ENCODE measurements at places on chromosomes 3 and 15.

DNA sequence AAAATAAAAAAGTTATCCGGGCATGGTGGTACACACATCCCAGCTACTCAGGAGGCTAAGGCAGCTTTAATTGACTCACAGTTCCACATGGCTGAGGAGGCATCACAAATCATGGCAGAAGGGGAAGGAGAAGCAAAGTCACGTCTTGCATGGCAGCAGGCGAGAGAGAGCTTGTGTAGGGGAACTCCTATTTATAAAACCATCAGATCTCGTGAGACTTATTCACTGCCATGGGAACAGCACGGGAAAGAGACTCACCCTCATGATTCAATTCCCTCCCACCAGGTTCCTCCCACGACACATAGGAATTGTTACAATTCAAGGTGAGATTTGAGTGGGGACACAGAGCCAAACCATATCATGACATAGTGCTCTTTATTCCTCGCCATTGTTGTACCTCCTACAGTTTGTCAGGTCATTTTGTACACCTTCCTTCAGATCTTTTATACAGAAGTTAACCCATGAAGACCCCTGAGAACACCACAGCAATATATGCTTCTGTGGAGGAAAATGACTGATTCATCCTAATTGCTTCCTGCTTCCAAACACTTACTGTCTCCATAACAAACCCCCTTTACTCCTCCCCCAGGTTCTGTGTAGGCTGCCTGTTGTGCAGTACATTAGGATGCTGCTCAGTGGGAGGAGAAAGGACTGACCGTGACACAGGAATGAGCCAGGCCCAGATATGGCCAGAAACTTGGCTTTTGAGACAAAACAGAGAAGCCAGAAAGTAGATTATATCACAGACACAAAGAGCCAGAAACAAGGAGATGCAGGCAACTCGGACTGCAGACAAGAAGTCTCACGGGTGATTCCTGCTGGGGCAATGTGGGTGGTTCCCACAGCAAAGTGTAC lies 67.9 kb upstream of the HEG1 start:
- H3K36me3 ChIP-seq, result no peaks in the 10 kb centered on the region
- H3K27me3 ChIP-seq, result no peaks in the 10 kb centered on the region
- H3K27ac ChIP-seq, result no peak overlapping the region

- no peaks in the 10 kb centered on the region for H3K36me3 ChIP-seq
- DNase-seq, result no peak
- H3K27ac ChIP-seq, result no peak overlapping the region
- no peaks in the 10 kb centered on the region for H3K27me3 ChIP-seq
- no peaks in the 10 kb centered on the region for H3K4me1 ChIP-seq
Observed at GRCh38 chr3:162354356-162354755, 857.7 kb downstream of the OTOL1 start.

GRCh38 chr3:186826410-186826975 lies 16.0 kb upstream of the ADIPOQ start:
- peaks cover 53% of the 10 kb centered on the region for H3K27me3 ChIP-seq
- H3K36me3 ChIP-seq, result no peaks in the 10 kb centered on the region
- H3K27ac ChIP-seq, result no peak overlapping the region
- H3K4me1 ChIP-seq, result peaks cover 30% of the 10 kb centered on the region
- no peak for DNase-seq

DNA sequence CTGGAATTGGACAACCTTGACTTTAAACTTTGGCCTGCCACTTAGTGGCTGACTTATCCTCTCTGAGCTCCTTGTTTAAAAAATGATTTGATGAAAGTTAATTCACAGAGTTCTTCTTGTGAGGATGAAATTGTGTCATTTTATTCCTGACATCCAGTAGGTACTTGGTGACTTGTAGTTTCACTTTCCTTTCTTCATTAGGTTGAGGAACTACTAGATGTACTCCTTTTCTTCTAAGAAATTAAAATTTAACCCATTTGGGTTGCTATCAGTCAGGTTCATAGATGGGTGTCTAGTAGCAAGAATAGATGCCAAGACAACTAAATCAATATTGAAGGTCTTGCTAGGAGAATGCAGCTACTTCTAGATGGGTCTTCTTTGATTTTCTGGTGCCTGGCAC lies 5.2 kb downstream of the NR1D2 start:
- peaks cover 10% of the 10 kb centered on the region for H3K36me3 ChIP-seq
- H3K27me3 ChIP-seq, result no peaks in the 10 kb centered on the region
- H3K4me3 ChIP-seq, result no peak overlapping the region
- peaks cover 16% of the 10 kb centered on the region for H3K4me1 ChIP-seq

DNA sequence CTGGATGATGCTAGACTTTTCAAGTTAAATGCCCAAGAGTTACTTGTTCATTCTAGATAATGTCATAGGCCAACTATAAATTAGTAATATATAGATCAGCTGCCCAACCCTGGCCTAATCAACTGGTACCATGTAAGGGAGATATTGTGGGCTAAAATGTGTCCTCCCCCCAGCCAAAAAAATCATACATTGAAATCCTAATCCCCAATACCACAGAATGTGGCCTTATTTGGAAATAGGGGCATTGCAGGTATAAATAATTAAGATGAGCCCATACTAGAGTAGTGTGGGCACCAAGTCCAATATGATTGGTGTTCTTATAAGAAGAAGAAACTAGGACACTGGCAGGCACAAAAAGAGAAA lies 92.5 kb downstream of the RPL22L1 start:
- no peaks in the 10 kb centered on the region for H3K4me1 ChIP-seq
- H3K27me3 ChIP-seq, result peaks cover 3% of the 10 kb centered on the region
- H3K36me3 ChIP-seq, result no peaks in the 10 kb centered on the region
- no peak overlapping the region for H3K4me3 ChIP-seq
- no peak for DNase-seq

DNA sequence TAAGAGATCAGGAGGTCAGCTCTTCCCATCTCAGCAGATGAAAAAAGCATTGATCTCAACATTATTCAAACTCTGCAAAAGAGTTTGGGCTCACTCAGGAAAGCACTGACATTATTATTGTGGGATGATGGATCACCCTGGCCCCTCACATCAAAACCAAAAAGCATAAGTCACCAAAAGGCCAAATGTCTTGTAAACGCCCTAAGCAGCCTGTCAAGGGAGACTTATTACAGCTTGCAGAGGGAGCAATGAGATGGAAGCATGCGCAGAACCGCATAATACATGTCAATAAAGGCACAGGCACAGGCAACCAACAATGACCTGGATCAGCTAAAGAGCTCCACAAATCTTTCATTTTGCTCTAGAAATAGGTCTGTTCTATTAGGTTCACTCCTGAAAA lies 4.6 kb downstream of the FSIP1 start:
- peaks cover 13% of the 10 kb centered on the region for H3K4me1 ChIP-seq
- H3K36me3 ChIP-seq, result no peaks in the 10 kb centered on the region
- no peak for DNase-seq
- H3K27me3 ChIP-seq, result no peaks in the 10 kb centered on the region
- no peak overlapping the region for H3K4me3 ChIP-seq

DNA sequence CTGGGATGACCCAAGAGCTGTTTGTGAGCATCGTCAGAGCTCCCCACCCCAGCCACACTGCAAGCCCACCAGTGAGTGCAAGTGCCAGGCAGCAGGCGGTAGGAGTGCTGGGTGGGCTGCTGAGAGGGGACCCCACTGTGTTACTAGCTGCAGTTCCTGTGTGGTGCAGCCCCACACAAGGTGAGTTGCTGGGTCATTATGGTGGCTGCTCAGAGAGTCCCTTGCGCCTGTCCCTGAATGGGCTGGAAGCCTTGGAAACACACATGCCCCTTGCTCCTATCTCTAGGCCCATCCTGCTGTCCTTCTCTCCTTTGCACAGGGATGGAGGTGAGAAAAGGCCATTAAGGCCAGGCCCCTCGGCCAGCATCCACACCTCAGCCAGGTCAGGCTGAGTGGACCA lies 83.7 kb downstream of the SEC22A start:
- DNase-seq, result no peak
- H3K27me3 ChIP-seq, result peaks cover 5% of the 10 kb centered on the region
- no peak overlapping the region for H3K4me3 ChIP-seq
- H3K27ac ChIP-seq, result no peak overlapping the region
- no peaks in the 10 kb centered on the region for H3K36me3 ChIP-seq

- H3K27me3 ChIP-seq, result no peaks in the 10 kb centered on the region
- DNase-seq, result no peak
- H3K4me3 ChIP-seq, result no peak overlapping the region
- no peaks in the 10 kb centered on the region for H3K4me1 ChIP-seq
- H3K36me3 ChIP-seq, result no peaks in the 10 kb centered on the region
Observed at GRCh38 chr15:76979331-76979925, 15.5 kb upstream of the PSTPIP1 start.

GRCh38 chr3:33889394-33890039 lies 91.1 kb downstream of the PDCD6IP start:
- H3K4me3 ChIP-seq, result no peak overlapping the region
- H3K36me3 ChIP-seq, result no peaks in the 10 kb centered on the region
- H3K27ac ChIP-seq, result no peak overlapping the region
- H3K4me1 ChIP-seq, result no peaks in the 10 kb centered on the region

GRCh38 chr15:95265419-95265997 lies 1034.1 kb downstream of the MCTP2 start:
- peaks cover 2% of the 10 kb centered on the region for H3K27me3 ChIP-seq
- DNase-seq, result no peak
- no peak overlapping the region for H3K27ac ChIP-seq
- no peaks in the 10 kb centered on the region for H3K36me3 ChIP-seq

- no peak overlapping the region for H3K4me3 ChIP-seq
- H3K27ac ChIP-seq, result no peak overlapping the region
- H3K36me3 ChIP-seq, result no peaks in the 10 kb centered on the region
- H3K4me1 ChIP-seq, result no peaks in the 10 kb centered on the region
- no peaks in the 10 kb centered on the region for H3K27me3 ChIP-seq
Observed at GRCh38 chr15:55685286-55685685, 57.7 kb downstream of the PRTG start.

- H3K4me1 ChIP-seq, result peaks cover 24% of the 10 kb centered on the region
- H3K27me3 ChIP-seq, result no peaks in the 10 kb centered on the region
- no peak overlapping the region for H3K4me3 ChIP-seq
Observed at GRCh38 chr3:60431599-60431958, 819.7 kb downstream of the FHIT start.

DNA sequence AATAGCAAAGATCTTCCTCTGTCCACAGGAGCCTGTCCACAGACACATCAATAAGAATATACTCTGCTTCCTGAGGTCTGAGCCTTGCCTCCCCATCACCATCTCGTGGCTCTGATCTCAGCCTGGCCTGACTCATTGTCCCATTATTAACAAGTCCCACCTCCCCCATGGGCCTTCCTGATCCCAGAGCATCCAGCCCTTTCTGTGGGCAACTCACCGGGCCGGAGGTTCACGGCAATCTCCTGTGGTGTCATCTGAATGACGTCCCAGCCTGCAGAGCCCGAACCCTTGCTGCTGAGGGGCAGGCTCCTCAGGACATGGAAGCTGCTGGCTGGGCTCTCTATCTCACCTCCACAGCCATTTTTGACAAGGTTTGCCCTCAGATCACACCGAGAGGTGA lies 28.1 kb downstream of the ITGB5 start:
- H3K27me3 ChIP-seq, result peaks cover 4% of the 10 kb centered on the region
- no peak overlapping the region for H3K4me3 ChIP-seq
- no peaks in the 10 kb centered on the region for H3K36me3 ChIP-seq
- no peak overlapping the region for H3K27ac ChIP-seq
- no peaks in the 10 kb centered on the region for H3K4me1 ChIP-seq

DNA sequence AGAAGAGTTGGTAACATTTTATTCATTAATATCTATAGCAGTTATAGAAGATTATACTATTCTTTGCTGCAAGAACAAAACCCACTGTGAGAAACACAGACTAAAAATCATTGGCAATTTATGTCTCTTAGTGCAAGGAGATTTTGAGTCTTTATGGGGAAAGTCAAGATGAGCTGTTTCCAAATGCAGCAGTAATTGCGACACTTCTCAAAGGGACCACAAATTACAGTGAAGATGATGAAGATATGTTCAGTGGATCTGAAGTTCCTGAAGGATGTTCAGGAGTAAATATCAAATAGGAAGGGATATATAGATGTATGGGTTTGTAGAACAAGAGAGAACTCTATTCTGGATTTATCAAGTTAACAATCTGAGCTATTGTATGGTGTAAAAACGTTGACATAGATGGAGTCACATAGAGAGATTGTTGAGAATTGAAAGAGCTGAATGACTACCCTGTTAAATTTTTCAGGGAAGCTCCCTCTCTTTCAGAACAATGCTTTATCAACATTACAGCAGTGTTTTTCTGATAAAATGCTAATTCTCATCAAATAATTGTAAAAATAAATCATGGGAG lies 71.8 kb downstream of the DTWD1 start:
- H3K36me3 ChIP-seq, result no peaks in the 10 kb centered on the region
- no peak overlapping the region for H3K4me3 ChIP-seq
- H3K4me1 ChIP-seq, result no peaks in the 10 kb centered on the region
- H3K27me3 ChIP-seq, result no peaks in the 10 kb centered on the region
- no peak overlapping the region for H3K27ac ChIP-seq

GRCh38 chr3:127492426-127492825 lies 98.1 kb downstream of the TPRA1 start:
- H3K4me1 ChIP-seq, result no peaks in the 10 kb centered on the region
- DNase-seq, result no peak
- no peaks in the 10 kb centered on the region for H3K36me3 ChIP-seq

DNA sequence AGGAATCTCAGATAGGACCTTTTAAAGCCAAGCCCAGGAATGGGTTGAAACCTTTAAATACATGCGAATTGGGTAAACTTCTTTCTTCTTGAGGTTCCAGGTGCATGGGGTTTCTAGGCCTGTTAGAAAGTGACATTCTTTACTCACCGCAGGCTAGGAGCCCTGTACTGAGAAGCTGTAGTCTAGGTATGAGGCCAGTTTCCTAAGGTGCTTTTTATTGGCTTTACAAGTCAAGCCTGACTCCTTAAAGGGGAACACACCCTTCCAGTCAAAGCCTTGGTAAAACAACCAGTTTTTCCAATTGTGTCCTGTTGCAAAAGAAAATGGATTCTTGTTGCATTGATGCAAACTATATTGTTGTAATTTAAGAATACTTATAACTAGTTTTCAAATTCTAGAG lies 76.1 kb upstream of the ATP11B start:
- peaks cover 2% of the 10 kb centered on the region for H3K4me1 ChIP-seq
- H3K36me3 ChIP-seq, result no peaks in the 10 kb centered on the region
- H3K4me3 ChIP-seq, result no peak overlapping the region
- DNase-seq, result no peak
- no peak overlapping the region for H3K27ac ChIP-seq

- H3K4me3 ChIP-seq, result no peak overlapping the region
- no peaks in the 10 kb centered on the region for H3K36me3 ChIP-seq
- H3K27ac ChIP-seq, result no peak overlapping the region
- no peaks in the 10 kb centered on the region for H3K27me3 ChIP-seq
- H3K4me1 ChIP-seq, result no peaks in the 10 kb centered on the region
Observed at GRCh38 chr3:62134061-62134496, 239.3 kb downstream of the FEZF2 start.

- no peak overlapping the region for H3K4me3 ChIP-seq
- DNase-seq, result no peak
- H3K4me1 ChIP-seq, result peaks cover 12% of the 10 kb centered on the region
- H3K36me3 ChIP-seq, result no peaks in the 10 kb centered on the region
- no peak overlapping the region for H3K27ac ChIP-seq
Observed at GRCh38 chr3:177104299-177104992, 92.8 kb downstream of the TBL1XR1 start.

DNA sequence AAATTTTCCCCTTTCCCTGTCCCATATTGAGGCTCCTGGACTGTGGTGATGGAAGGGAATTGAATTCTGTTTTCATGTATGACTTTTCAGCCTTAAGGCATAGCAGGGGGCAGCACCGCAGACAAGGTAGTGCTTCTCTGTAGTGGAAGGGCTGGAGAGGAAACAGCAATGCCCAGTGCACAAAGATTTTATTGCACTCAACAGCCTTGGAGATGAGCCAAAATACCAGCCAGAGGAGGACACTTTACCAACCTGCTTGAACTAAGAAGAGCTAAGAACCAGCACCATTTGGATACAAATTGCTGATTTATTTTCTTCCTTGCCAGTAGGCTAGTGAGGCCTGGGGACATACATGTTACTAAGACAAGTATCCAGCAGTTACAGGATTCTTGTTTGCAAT lies 98.7 kb downstream of the KCNMB2 start:
- H3K27ac ChIP-seq, result no peak overlapping the region
- no peak overlapping the region for H3K4me3 ChIP-seq
- DNase-seq, result no peak
- H3K27me3 ChIP-seq, result no peaks in the 10 kb centered on the region
